ENCODE measurements at places on chromosomes 2 and 18.
A peak's percentile ranks its signal among the peaks of the same experiment; 100 is the strongest.

DNA sequence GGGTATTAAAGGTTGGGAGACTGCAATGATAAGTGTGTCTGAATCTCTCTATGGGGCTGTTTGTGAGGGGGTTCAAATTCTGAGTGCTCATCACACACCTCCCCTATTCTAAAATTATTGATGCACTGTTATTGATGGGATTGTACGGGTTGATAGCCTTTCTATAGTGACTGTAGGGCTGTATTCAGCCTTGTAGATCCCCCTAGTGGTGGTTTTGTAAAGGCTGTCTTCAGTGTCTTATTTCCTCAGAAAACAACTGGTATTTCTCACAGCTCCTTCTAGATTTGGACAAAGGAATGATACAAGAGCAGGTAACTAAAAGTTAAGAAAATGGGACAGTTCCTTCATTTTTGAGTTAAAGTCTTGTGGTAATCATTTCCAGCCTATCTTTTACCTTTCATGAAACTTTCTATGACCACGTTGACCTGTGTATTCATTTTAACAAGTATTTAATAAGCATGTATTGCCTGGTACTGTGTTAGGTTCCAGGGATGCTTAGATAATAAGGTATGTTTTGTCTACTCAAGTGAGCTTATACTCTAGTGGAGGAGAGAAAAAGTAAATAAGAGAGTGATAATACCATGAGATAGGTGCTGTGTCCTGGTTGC lies 21.2 kb downstream of the SMAD4 start:
- peak; percentile 62 for DNase-seq

GRCh38 chr2:20637147-20637546 lies 13.8 kb downstream of the HS1BP3 start:
- DNase-seq: no peak

DNA sequence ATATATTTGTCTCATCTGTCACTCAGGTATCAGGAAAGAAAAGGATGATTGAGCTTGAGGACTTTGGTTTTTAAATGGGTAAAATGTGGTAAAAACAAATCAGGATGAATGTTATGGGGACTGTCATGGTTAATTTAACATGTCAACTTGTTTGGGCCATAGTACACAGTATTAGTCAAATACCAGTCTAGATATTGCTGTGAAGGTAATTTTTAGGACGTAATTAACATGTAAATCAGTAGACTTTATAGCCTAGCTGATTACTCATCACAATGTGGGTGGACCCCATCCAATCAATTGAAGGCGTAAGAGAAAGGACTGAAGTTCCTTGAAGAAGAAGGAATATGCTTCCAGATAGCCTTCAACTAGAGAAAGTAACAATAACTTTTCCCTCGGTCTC lies 275.7 kb upstream of the ZNF804A start:
- DNase-seq: no peak

DNA sequence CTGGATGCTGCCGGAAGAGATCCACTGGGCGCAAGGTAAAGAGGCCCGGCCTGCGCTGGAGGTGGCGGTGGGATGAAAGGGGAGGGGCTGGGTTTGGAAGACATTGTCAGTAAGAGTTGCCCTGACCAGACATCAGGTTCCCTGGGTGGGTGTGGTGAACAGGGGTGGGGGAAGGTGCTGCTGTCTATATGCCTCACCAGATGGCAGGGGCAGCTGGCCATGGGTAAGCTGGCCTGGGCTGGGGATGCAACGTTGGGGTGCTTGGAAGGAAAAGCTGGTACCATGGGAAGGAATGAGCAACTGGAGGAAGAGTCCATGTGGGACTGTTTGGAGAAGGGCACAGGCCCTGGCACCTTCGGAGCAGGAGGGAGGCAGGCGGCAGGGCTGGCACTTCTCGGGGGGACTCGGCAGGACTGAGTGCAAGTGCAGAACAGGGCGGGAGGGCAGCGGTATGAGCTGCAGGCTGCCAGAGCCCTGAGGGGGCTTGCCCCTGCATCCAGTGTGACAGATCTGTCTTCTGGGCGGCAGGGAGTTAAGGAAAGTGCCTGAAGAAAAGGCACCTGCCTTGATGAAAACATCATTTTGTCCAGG lies 146.4 kb downstream of the DYSF start:
- no peak for DNase-seq

- no peak for DNase-seq
Observed at GRCh38 chr2:176158186-176158591, 1.1 kb downstream of the HOXD3 start.

GRCh38 chr2:21007129-21008013 lies 36.5 kb downstream of the APOB start:
- no peak for DNase-seq

DNA sequence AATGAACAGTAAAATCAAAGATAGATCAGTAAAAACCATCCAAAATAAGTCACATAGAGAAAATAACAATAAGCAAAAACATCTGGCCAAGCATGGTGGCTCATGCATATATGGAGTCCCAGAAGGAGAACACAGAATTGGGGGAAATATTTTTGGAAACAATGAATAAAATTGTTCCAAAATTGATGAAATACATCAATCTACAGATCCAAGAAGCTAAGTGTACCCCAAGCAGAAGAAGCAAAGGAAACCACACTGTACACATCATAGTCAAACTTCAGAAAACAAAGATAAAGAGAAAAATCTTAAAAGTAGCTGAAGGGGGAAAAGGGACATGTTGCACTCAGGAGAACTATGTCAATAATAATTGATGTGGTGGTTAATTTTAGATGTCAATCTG lies 80.4 kb upstream of the RMP24 start:
- no peak for DNase-seq

DNA sequence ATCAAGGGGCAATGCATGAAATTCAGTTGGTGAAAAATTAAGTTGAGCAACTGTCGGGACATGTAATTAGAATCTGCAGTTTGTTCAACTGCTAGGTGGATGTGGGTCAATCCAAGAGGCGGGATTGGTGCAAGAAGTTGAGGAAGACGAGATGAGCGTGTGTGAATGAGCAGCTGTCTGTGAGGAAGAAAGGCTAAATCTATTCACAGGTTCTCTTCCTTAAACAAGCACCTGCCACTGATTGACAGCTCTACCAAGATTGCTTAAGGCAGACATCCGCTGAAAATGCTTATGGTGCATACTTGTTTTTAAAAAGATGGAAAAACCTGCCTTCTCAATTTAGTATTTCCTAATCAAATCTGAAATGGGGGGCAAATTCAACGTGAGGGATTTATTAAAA lies 323.4 kb upstream of the THUMPD2 start:
- DNase-seq: no peak

DNA sequence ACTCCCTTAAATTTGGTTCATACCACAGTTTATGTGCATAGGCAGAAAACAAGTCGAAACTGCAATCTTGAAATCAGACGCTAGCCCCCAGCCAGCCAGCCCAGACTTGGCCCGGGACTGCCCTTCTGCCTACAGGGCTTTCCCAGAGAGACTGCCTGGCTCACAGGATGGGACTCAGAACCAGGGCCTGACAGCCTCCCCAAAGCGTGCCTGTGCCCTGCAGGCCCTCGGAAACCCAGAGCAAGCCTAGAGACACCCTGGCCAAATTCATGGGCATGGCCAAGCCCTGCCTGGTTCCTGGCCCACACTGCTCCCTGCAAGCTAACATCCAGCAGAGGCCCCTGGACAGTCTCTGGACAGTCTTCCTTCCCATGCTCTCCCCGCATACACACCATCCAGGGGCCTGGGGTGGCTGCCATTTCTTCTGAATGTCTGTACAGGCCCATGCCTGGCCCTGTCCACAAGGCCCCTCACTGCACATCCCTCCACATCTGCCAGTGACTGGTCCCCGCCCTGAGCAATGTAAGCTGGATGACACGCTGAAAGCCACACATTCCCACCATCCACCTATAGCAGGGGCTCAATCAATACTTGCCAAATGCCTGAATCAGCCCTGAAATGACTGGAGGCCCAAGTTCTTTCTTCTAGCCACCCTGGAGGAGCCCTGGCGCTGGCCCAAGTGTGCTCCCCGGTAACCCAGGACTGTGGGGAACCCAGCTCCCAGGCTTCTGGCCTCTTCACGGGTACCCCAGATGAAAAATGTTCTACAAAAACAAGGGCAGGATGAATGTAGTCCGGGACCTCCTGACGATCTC lies 73.1 kb downstream of the HDAC4 start:
- DNase-seq: no peak

GRCh38 chr2:197929008-197929885 lies 124.9 kb downstream of the PLCL1 start:
- DNase-seq: no peak

DNA sequence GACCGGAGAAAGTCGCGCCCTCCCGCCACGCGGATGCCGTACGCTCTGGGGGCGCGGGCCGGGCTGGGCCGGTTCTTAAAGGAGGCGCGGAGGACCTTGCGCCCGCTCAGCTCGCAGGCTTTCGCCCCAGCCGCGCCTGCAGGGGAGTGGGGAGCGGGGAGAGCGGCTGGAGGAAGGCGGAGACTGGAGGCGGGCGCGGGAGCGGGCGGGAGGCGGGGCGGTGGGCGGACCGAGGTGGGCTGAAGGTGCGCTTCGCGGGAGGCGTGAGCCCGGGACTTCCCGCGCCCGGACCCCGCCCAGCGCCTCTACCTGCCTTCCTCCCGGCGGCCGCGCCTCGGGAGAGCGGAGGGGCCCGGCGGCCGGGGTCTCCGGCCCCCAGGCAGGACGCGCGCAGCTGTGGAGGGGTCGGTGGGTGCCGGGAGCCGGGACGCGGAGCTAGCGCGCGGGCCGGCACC lies at the start of gene ADRA2B:
TSS of gene ADRA2B (minus strand) at position 148 of the 455 bp plus-strand sequence. CDS start 422 bp downstream, outside the sequence.
- peak; percentile 46 for DNase-seq

GRCh38 chr2:135563793-135564192 lies 32.5 kb downstream of the R3HDM1 start:
- no peak for DNase-seq

DNA sequence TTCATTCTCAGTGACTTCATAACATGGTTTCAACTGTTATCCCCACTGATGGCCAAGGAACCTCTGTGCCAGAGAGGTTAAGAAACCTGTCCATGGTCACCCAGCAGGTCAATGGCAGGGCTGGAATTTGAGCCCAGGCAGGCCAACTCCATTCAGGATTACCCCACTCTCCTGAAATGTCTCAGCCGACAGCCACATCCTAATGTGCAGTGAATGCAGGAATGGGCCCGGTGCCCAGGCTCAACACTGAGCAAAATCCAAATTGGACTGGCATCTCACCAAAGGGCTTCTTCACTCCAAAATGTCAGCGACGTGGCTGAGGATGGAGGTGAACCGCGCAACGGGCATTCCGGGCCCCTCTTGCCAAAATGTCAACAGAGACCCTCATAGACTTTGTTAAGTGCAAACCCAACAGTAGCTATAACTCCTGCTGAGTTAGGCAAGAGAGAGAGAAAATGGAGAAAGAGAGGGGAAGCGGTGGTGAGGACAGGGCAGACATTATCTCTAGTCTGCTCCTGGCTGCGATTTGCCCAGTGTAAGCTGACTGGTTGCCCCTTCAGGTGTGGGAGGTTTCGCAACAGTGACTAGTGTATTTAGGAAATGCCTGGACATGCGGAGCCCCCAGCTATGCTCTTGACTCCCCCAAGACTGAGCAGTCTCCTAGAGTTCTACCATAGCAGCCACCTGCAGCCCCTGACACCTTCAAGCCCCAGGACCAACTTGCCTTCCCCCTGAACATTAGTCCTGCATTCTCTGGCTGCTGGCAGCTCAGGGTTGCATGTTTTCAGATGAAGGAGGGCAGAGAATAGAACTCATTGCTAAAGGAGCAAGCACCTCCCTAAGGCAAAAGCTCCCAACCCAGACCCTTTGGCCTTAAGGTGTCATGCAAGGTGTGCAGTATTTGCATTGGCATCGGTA lies 167.7 kb downstream of the ANAPC1 start:
- DNase-seq: peak; percentile 33

GRCh38 chr2:179340678-179341077 lies 76.0 kb upstream of the SESTD1 start:
- DNase-seq: peak; percentile 12
